ENCODE measurements at places on chromosomes 2 and 18.
A peak's percentile ranks its signal among the peaks of the same experiment; 100 is the strongest.

- no peak for DNase-seq
Observed at GRCh38 chr2:232030229-232030628, 68.7 kb downstream of the DIS3L2 start.

- peak; percentile 42 for DNase-seq
Observed at GRCh38 chr2:231642631-231643494, 50.2 kb downstream of the TEX44 start.

DNA sequence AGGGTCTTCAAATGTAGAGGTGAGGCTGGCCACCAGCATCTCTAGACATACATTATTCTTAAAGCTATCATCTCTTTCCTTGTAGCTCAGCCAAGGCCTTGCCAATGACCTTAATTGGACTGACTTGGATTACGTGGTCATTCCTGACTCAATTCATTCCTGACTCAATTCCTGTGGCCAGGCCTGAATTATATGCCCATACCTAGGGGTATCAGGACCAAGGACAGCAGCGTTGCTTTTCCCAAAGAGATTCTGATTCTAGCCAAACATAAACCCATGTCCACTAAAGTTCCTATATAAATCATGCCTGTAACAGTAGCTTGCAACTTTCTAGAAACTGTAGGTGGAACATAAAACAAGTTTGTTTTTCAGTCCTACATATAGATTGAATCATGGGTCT is 231.7 kb downstream of the ARL6IP6 start:
- DNase-seq, result no peak

DNA sequence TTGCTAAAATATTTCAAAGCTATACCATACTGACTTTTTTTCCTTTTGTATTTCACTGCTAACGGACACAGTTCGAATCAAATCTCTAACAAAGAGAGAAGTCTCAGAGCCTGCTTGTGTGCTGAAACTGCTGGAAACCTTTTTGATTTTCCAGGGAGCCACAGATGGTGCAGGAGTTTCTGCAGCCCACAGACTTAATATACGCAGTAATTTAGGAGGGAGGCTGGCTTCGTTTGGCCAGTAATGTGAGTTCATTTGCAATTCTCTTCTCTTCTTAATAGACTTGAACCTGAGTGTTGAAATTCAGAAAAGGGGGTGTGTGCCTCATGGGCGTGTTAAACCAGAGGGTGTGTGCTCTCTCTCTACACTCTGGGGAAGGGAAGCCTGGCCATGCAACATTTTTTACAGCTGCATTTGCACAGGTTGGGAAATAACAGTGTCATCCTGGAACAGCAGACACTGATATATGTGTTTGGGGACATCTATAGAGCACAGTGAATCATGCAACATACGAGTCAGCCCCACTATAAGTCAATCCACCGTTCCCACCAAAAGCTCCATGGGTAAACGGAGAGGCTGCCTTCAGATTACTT is 333.0 kb downstream of the CLIP4 start:
- DNase-seq, result no peak

DNA sequence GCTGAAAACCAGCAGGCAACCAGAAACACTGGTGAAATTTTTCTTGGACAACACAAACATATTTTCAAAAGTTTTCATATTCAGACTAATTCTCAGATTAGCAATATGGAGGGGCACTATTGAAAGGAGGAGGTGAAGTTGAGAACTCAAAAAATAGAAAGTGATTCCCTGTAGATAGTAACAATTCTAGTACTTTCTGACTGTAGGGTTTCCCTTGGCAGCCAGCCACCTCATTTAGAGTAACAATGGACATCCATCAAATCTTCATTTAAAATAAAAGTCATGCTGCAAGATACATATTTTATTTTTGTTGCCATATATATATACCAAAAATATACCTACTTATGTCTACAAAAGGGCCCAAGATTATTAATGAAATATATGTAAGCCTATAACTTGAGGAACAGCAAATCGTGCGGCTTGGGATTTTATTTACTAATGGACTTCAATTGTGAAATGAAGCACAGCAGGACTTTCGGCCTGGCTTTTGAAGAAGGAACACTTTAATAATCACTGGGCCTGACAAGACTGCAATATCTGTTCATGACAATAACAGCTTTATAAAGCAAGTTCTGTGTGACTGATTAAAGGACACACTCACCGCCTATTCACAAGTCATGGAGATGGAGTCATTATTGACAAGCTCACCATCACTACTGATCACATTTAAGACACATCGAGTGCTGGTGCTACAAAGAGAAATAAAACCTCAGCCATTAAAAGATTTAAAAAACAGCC is 6.8 kb upstream of the NR4A2 start:
- DNase-seq, result no peak

GRCh38 chr2:156944871-156945270 is 312.6 kb upstream of the GALNT5 start:
- DNase-seq, result no peak

DNA sequence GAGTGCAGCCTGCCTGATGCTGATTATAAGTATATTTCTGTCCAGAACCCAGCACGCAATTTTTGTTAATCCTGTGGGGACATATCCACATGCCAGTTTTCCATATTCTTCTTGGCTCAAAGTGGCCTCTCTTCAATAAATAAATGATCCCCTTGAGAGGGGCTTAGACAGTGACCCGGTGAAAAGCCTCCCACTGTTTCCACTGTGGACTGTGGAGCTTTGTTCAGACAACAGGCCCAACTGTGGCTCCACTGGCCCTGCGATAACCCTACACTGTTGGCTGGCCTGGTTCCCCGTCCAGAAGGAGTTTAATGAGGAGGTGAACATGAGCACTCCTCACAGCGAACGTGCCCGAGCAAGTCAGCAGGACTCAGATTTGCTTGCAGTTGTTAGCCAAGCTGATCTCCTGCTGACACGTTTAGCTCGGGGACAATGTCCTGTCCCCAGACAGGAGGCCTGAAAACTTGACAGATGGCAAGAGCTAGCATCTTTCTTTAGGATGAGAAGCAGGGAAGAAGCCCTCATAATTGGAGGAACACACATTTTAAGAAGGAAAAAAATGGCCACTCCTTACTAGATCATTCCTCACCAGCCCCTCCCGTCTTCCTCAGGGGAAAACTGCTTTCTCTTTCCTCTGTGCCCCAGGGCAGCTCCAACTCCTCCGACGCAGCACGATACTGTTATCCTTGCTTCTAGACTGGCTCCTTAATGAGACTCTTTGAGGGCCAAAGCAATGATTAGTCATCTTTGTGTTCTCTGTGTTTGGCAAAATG is 20.0 kb upstream of the MTCL1 start:
- no peak for DNase-seq

- DNase-seq, result no peak
Observed at GRCh38 chr2:64799592-64800252, 146.0 kb upstream of the SERTAD2 start.

Measured in activated T-helper 9 cell treated with anti-CD3 and anti-CD28 coated beads, Interleukin-2, amount 50 U/mL, for 16 hours (primary cell).